ENCODE measurements at places on chromosomes 16 and 17.

- no peak for DNase-seq
Measured at GRCh38 chr17:55229276-55229675, 35.5 kb upstream of the HLF start.

DNA sequence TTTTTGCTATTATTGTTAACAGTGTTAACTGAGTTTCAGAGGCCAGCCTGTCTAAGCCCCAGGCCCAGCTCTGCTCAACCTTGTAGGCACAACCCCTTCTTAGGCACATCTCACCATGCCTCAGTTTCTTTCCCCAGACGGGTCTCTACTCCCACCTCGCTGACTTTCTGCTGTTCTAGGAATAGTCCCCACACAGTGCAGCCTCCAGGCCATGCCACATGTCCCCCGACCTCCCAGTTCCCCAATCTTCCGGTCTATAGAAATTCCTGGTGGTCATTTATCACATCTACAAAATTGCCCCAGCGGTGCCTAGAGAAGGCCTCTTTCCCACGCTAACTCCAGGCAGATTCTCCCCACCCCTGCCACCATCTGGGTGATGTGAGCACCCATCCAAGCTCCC is 34.8 kb downstream of the ADGRG5 start:
- DNase-seq: no peak

GRCh38 chr17:28812748-28813377 is 29.7 kb downstream of the FAM222B start:
- peak; percentile 95 for DNase-seq

DNA sequence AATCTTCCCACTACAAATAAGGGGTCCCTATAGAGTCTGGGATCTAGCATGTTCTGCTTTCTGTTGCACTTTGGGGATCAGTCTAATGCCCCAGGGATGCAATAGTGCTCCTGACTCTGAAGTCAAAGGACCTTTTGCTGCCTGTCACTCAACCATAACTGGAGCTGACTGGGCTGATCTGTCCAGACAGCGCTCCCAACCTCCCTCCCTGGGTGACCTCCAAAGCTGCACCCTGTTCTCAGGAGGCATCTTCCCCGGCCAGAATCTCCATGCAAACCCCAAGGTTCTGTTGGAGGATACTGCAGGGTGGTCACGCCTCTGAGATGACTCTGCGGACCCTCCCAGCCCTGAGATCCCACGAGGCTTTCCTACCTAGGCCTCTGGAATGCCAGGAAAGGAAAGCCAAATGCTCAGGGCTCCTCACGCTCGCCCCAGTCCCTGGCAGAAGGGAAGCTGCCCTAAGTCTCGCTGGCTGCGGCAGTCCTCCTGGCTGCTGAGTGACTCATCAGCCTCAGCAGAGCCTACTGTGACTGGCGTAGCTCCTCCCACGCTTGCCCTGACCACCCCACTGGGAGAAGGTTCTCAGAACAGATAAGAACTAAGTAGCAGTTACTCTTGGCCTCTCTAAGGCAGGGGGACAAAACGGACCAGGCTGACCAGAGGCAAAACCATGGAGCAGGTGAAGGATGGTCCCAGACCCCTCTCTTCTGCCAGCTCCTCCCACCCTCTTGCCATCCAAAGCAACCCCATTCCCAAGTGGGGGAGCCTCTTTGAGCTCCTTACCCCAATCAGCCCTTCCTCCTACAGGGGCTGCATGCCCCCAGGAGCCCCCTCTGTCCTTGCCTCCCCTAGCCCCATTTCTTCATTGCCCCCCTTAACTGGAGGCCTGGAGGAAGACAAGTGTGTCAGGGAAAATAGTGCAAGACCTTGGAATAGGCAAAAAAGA is 124.1 kb upstream of the TNRC6C start:
- peak; percentile 37 for DNase-seq

- no peak for DNase-seq
Measured at GRCh38 chr17:82924812-82925211, 85.0 kb upstream of the ZNF750 start.

DNA sequence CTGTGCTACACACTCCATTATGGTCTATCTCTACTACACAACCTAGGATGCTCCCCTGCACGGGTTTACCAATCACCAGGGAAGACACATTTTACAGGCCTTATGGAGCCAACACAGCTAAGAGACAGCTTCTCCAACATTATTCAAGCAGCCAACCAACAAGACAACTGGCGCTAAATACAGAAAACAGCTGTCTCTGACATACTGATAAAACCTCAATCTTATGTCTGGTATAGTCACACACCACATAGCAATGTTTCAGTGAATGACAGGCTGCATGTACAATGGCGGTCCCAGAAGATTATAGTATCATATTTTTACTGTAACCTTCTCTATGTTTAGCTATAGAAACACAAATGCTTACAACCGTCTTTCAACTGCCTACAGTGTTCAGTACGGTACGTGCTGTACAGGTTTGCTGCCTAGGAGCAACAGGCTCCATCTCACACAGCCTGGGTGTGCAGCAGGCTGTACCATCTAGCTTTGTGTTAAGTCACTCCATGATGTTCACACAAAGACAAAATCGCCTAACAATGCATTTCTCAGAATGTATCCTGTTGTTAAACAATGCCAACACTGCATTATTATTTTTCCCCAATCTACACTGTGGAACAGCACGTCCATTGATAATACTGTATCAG is 10.9 kb downstream of the USP22 start:
- no peak for DNase-seq

DNA sequence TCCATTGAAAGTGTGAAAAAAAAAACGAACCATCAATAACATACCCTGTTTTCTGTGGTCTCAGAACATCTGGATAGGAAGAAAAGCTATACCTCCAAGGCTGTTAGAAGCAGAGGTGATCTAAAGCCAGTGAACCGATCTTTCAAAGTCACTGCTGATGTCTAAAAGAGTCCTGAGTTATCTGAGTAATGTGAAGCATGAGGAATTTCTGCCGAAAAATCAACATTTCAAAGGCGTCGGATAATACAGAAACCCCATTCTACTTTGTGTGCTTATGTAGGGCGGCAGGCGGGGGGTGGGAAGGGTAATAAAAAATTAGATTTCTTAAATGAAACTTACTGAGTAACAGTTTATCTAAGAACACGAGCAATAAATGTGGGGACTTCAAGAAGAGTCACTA is 3.9 kb downstream of the XYLT1 start:
- no peak for DNase-seq

- DNase-seq: no peak
Measured at GRCh38 chr16:22220069-22220440, 14.0 kb downstream of the EEF2K start.

DNA sequence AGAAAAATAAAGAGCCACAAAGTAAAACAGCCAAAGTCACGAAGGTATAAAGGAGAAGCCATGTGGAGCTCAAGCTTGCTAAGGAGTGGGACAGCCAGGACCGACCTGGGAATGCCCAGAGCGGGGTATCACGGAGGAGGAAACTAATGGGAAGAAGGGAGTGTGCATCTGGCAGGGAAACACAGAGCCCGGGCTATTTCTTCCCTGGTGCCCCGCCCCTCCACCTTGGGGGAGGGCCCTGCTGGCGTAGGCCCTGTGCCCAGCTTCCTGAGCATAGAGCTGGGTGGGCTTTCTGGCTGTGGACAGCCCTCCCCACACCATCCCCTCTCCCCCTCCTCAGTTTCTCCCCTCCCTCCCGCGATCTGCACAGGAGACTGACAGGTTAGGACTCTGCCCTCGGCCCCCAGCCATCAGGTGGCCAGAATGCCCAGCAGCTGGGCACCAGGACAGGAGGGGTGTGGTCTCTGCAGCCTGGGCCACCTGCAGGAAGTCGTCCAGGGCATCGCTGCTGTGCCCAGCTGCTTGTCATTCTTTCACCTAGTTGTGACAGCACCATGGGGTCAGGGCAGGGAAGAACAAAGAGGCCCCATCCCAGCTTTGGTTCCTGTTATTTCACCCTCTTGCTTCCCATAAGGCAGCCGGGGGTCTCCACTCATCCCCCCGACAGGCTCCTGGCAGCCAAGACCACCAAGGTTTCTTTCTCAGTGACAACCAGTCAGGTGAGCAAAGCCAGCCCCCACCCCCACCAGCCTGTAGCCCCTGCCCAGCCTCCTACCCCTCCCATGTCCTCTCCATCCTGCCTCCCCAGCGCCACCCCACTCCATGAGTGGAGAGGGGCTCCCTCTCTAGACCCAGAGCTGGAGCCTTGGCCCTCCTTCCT is 7.1 kb upstream of the DCAF7 start:
- DNase-seq: no peak
